ENCODE measurements at places on chromosomes 1 and 21.

DNA sequence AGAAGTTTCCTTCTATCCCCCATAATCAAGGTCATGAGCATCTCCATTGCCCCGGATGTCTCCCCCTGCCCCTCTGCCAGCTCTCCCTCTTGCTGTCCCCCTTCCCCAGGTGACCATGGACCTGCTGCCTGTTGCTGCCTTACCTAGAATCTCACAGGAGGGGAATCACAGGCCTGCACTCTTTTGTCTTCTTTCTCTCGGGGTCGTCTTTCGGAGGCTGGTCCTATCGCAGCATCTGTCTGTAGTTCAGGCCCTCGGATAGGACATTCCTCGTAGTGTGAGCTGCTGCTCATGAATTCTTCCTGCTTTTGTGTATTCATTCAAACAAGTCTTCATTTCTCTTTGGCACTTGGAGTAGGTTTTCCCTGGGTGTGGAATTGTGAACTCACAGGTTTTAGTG, 39.9 kb upstream of the ACTRT2 start:
- no peak for DNase-seq

DNA sequence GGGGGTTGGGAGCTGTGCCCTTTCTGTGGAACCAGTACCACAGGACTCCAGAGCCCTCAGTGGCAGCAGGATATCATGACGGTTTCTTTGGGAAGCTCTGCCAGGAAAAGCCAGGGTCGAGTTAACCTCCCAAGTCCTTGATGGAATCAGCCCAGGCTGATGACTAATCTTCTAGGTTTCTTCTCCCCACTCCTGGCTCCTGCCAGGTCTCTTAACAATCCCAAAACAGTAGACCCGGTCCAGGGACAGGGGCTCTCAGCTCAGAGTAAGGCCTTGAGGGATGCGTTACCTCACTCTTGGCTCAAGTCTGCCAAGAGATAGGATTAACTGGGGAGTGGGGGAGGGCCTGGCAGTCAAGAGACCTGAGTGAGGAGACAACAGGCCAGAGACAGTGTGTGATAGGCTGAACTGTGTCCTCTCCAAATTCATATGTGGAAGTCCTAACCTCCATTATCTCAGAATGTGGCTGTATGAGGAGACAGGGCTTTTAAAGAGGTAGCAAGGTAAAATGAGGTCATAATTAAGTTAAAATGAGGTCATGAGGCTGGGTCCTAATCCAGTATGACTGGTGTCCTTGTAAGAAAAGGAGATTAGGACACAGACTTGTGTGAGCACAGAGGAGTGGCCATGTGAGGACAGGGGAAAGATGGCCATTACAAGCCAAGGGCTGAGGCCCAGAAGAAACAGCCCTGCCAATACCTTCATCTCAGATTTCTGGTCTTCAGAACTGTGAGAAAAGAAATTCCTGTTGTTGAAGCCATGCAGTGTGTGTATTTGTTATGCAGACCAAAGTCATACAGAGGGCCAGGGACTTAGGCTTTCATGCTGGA, 95.0 kb downstream of the BEND5 start:
- no peak for DNase-seq

- DNase-seq, result no peak
Measured at GRCh38 chr1:228397966-228398365, 8.7 kb downstream of the TRIM11 start.

- DNase-seq, result no peak
Measured at GRCh38 chr1:200072636-200073285, 45.3 kb downstream of the NR5A2 start.

GRCh38 chr1:224747578-224747977, 131.5 kb downstream of the CNIH3 start:
- DNase-seq, result no peak

DNA sequence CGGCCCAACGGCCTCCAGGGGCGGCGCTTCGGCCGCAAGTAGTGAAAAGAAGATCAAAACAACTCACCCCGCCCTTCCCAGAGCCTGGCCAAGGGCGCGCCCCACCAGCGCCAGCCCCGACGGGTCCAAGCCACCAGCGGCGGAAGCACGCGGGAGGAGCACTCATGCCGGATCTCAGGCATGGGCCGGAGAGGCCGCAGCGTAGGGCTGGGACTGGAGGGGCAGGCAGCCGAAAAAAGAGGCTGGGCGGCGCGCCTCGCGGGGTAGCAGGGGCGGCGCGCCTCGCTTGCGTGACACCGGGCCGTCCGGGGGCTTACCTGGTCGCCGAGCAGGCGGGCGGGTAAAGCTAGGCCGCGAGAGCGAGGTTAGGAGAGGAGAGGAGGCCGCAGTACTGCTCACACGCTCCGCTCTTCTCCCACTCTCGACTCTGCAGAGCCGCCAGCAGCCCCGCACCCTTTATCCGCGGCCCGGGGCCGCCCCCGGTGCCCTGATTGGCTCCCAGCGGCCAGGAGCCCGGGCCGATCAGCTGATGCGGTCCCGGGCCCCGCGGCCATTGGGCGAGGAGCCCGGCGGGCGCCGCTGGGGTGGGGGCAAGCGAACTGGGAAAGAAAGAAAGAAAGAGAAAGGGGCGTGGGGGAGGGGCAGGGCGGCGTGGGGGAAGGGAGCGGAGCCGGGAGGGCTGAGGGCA, at the start of gene GLUL:
Gene GLUL, minus strand, starts transcription at position 429 of the 688 bp plus-strand sequence. CDS start 3,053 bp downstream, outside the sequence.
- peak; percentile 87 for DNase-seq

DNA sequence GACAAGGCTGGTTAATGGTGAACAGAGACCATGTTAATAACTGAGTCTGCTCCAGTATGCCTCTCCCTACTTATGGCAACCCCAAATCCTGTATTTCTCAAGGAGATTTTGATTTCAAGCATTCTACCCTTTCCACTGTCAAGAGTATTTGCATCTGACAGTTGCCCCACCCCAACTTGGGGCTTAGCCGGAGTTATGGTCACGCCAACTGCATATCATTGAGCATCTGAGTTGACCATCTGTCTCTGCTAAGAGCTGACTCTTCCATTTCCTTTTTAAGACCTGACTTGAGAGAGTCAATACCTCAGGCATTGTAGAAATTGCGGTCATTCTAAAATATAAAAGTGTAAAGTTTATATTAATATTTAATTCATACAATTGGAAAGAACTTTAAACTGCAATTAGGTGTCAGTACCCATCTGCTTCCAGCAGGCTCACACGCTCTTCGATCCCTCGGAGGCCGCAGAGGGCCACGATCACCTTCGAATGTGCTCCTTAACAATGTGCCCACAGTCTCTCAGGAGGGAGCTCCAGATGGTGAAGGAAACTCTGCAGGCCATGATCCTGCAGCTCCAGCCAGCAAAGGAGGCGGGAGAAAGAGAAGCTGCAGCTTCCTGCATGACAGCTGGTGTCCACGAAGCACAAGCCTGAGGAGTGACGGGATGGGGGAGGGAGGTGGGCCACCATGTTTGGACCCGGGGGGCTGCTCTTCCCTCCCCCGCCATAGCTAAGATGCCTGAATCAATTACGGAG, 409.8 kb downstream of the DISC1 start:
- no peak for DNase-seq

DNA sequence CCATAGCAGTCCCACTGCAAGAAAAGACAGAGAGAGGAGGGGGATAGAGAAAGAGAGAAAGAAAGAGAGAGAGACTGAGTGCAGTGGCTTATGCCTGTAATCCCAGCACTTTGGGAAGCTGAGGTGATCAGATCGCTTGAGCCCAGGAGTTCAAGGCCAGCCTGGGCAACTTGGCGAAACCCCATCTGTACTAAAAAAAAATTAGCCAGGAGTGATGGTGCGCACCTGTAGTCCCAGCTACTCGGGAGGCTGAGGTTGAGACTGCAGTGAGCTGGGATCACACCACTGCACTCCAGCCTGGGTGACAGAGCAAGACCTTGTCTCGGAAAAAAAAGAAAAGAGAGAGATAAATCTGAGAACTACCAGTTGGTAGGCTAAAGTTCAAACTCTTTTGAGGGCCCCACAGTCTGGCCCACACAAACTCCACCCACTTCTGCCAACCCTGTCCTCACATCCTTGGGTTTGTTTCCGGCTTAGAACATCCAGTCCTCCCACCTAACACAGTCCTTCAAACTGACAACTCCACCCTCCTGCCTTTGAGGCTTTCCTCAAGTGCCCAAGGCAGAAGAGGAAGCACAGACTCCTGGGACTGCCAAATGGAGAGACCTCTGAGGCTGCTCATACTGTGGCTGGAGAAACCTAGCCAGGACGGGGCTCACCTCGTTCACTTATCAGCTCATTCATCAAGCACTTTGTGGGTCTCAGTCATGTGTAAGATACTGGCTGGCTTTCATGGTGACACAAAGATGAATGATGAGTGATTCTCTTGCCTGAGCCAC, 20.1 kb downstream of the TFAP2E start:
- no peak for DNase-seq

GRCh38 chr1:240484804-240485443, 127.0 kb downstream of the GREM2 start:
- DNase-seq, result no peak

GRCh38 chr1:70966018-70966638, 81.5 kb downstream of the PTGER3 start:
- peak; percentile 13 for DNase-seq

DNA sequence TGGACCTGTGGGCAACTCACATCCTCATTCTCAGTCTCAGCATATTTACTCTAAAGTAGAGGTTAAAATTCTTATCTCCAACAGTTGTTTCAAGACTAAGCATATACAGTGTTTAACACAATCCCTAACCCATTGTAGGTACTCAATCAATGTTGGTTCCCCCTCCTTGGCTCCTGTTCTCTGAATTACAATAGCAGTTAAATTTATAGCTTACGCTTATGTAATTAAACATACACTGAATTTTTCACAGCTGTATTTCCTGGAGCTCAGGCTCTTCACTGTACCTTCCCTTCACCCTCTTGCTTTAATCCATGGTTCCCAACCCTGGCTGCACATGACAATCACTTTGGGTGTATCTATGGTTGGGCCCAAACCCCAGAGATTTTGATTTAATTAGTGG, 89.4 kb downstream of the LPAR3 start:
- no peak for DNase-seq

DNA sequence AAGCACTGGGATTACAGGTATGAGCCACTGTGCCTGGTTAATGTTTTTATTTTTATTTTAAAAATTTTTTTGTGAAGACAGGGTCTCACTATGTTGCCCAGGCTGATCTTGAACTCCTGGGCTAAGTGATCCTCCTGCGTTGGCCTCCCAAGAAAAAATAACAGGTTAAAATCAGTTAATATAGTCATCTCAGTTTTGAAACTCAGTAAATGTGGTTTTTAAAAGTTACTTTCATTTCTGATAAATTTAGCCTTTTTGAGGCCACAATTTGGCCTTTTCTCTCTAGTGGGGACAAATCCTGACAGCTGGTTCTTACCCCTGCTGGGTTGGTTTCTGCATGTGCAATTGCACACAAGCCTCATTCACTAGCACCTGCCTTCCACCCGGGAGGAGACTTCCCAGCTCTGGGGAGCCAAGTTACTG, 13.3 kb downstream of the PMF1 start:
- DNase-seq, result peak; percentile 88

GRCh38 chr1:13730751-13731482, 30.9 kb downstream of the PRDM2 start:
- DNase-seq, result peak; percentile 93

DNA sequence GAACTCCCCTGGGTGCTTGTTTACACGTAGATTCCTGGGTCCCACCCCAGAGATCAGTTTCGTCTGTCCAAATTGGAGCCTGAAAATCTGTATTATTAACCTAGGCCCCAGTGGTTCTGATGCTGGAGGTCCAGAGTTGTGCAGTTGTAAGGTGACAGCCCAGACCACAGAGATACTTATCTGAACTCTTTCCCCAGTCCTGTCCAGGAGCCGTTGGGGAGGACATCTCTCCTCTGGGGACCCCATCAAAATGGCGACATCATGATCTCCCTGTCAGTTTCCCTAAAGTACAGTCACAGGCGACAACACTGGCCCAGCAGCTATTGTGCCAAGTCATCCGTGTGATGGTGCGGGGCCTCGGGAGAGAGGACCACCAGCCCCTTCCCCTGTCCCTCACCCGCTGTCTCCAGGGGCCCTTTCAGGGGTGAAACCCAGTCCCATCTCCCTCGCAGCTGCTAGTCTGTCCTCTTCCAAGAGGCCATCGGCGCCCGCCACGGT, 749 bp upstream of the EFHD2 start:
- DNase-seq, result no peak

DNA sequence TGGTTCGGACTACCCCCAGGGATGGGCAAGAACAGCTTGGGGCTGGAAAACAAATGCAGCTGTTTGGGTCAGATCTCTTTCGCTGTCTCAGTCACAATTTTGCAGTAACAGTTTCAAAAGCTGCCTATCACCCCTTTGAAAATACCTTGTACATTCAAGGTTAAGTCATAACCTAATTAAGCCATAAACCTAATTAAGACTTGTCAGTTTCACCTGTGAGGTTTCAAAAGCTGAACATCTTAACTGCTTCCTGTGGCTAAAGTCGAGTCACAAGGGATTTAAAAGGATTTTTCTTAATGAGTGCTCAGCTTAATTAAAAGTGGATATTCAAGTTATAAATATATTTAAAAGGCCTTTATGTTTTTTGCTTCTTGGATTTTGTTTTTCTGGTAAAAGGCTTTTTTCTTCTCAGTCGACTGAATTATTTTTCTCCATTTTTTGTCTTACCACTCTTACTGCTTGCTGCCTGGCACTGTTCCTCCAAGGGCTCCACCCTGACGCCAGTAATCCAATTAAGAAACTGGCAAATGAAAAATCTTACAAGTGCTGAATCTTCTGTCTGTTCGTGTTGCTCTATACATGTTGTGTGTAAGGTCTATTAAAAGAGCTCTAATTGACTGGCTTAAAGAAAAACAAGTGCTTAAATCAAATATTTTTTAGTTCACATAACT, 31.3 kb downstream of the CBR1 start:
- DNase-seq, result no peak

- peak; percentile 27 for DNase-seq
Measured at GRCh38 chr1:229130028-229130668, 140.8 kb upstream of the RAB4A start.

DNA sequence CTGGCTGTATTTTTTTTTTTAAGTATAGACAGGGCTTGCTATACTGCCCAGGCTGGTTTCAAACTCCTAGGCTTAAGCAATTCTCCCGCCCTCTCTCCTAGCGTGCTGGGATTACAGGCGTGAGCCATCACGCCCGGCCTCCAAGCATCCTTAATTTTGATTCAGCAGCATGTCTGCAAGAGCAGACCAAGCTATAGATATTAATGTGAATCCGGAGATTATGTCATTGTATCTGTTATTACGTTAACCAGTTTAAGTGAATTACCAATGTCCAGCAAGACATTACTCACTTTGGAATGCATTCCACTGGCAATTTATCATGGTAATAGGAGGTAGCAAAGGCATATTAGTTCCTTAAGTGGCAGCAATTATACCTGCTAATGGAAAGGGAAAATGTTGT, 179.7 kb downstream of the CHRM3 start:
- DNase-seq, result no peak

GRCh38 chr1:6969762-6970161, 184.5 kb downstream of the CAMTA1 start:
- no peak for DNase-seq

GRCh38 chr1:118828038-118828437, 160.1 kb downstream of the TBX15 start:
- no peak for DNase-seq

DNA sequence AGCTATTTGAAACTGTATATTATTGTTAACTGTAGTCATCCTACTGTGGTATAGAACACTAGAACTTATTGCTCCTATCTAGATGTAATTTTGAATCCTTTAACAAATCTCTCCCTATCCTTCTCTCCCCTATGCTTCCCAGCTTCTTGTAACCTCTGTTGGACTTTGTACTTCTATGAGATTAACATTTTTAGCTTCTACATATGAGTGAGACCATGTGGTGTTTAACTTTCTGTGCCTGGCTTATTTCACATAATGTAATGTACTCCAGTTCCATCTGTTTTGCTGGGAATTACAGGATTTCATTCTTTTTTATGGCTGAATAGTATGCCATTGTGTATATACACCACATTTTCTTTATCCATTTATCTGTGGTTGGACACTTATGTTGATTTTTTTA, 64.5 kb upstream of the KIAA1614 start:
- no peak for DNase-seq

Measured in activated CD4-positive, alpha-beta T cell treated with anti-CD3 and anti-CD28 coated beads, Interleukin-10, Interleukin-2, amounts not matched to agents 100 ng/mL and 50 ng/mL, durations not matched to agents 16 hours and 8 hours (primary cell).